ENCODE measurements at places on chromosomes 1 and 21. TPM values are rescaled to one million over a fixed set of nuclear protein-coding genes. Genes with fewer than 3 reads are reported as not detected.

Gene C1orf115
- total RNA-seq = 19.2 TPM

Gene CLDN14
- total RNA-seq = not detected

Gene SOAT1
- 7.9 TPM for total RNA-seq

Gene LCE1D
- total RNA-seq = not detected

Gene RBM11
- total RNA-seq = 0.22 TPM

Gene MIXL1
- total RNA-seq = not detected

Gene LGR6
- total RNA-seq = 17.0 TPM

Gene DEPDC1
- 1.4 TPM for total RNA-seq

Gene C8B
- not detected for total RNA-seq

Gene TNNT2
- total RNA-seq = 4,112 TPM

Gene LCE1B
- not detected for total RNA-seq

Gene NGF
- 5.1 TPM for total RNA-seq

Gene FAM72C
- 0.12 TPM for total RNA-seq

Gene UBE2U
- not detected for total RNA-seq

Gene FGR
- total RNA-seq = 5.7 TPM

Gene ZYG11A
- not detected for total RNA-seq

DNA sequence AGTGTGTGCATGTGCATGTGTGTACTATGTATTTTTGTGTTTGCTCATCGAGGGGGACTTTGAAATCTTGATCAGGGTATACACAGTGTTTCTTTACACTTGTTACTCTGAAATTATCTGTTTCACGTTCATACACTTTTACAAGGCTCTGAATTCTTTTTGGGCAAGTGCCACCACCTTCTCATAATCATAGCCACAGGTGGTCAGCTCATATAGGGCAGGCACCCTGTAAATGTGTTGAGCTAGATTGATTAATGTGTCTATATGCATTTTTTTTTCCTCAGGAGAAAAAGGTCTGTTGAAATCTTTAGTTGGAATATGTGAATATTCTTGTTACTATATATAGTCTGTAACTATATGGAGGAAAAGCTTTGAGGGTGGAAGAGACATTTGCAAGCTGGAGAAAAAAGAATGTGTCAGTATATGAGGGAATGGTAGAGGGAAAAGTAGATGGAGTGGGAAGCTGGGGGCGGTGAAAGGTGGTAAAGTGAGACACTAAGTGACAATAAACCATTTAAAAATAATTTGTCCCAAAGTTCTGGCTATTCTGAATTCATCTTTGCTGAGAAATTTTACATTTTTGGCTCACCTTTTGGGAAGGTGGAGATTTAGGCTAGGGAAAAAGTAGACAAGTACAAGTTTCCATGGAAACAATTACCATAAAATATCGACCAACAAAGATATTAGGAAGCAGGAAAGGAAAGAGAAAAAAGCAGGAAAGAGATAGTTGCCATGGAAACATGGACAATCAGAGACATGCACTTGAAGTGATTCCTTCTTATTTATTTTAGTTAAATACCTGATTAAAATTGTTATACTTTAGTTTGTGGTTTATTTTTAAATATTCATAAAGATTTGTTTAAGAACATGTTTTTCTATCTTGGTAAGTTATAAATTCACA, 277.5 kb downstream of the PDE4B start:
- DNase-seq = no peak

DNA sequence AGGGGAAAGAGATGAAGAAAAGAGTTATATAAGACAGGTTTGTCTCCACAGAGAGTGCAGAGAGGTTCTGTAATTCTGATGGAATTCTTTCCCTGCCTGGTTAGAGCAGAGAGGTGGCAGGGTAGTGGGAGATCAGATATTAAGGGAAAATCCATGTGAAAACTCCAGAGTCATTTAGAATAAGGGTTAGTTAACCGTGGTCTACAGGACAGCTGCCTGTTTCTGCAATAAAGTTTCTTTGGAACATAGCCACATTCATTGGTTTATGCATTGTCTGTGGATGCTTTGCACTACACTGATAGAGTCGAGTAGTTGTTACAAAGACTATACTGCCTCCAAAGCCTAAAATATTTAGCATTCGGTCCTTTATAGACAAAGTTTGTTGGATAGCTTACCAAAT, 55.6 kb downstream of the LRRC8D start:
- no peak for DNase-seq

GRCh38 chr1:42316292-42316691, 18.7 kb downstream of the FOXJ3 start:
- no peak for DNase-seq

- DNase-seq = no peak
These were observed 7.0 kb downstream of the NOL9 start for GRCh38 chr1:6547301-6547700.

DNA sequence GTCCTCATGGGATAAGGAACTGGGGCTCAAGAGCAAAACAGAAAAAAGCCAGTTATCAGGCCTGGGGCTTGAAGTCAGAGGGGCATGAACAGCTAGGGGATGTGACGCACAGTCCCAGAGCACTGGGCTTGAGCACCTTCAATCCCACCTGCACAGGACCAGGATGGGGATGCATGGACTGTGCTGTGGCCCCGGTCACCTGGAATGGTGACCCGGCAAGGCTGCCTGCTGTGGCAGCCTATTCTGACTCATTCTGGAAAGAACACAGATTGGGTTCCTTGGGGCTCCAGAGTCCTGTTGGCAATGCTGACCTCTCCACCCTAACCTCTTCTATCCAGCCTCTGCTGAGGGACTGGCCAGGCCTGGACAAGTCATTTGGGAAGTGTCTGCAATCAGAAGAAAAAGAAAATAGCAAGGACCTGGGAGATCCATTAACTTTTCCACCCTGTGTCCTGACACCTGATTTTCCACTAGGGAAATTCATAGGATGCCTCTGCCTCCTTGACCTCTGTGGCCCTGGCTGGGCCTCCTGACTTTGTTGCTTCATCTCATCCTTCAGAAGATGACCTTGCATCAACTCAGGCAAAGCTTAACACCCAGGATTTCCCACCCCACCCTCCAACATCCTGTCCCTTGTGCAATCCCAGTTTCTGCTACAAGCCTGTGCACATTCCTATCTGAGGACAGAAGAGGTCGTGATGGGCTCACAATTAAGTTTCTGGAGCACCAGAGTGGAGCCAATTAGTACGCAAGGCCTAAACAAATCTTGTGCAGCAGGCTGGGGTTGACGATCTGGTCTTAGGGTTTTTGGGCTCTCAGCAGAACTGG, 17.9 kb upstream of the FMOD start:
- DNase-seq = peak; percentile 96

- DNase-seq = no peak
These were observed 86.3 kb downstream of the VWA5B1 start for GRCh38 chr1:20376880-20377494.

DNA sequence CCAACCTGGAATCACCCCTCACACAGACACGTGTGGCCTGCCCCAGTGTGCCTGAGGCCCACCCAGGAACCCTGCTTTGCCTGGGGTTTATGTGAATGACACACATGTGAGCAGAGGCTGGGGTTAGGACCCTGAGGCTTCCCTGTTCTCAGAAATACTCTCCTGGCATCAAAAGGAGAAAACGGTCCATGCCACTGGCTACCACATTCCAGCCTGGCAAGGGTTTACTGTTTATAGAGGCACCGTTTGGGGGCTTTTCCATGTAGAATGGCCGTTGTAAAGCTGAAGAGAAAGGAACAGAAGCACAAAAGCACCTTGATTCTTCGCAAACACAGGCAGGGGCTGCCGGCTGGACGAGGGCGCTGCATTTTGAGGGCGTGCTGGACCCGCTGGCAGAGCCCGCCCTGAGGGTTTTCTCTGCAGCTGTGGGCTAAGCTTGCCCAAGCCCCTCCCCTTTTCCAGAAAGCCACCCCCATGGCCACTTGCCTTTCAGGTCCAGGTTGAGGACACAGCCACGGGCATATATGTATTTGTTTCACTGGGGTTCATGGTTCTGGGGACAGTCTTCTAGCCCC, 13.0 kb downstream of the TFF3 start:
- DNase-seq = no peak

DNA sequence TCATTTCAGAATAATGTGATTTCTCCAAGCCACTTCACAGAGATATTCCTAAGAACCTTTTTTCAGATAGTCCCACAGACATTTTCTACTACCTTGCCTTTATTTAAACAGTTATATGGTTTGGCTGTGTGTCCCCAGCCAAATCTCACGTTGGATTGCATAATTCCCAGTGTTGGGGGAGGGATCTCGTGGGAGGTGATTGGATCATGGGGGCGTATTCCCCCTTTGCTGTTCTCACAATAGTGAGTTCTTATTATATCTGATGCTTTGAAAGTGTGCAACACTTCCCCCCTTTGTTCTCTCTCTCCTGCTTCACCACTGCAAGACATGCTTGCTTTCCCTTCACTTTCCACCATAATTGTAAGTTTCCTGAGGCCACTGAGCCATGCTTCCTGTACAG, 93.6 kb upstream of the ZNF678 start:
- no peak for DNase-seq

- DNase-seq = no peak
These were observed 6.5 kb upstream of the S100A7 start for GRCh38 chr1:153466908-153467307.

DNA sequence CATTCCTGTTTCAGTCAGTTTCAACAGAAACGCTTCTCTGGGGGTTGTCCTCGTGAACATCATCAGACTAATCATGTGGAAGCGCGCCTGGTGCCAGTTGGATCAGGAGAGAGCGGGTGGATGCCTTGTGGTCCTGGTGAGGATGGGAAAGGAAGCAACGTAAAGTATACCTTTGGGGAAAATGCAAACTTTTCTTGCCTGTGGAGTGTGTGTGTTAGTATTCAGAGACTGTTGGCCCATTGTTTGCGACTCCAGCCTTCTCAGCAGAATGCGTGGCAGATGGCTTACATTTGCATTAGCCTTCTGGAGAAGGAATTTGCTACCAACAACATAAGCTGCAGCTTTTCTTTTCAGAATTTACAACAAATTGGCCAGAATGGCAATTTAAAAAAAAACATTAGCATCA, 173.9 kb downstream of the RWDD3 start:
- DNase-seq = no peak

DNA sequence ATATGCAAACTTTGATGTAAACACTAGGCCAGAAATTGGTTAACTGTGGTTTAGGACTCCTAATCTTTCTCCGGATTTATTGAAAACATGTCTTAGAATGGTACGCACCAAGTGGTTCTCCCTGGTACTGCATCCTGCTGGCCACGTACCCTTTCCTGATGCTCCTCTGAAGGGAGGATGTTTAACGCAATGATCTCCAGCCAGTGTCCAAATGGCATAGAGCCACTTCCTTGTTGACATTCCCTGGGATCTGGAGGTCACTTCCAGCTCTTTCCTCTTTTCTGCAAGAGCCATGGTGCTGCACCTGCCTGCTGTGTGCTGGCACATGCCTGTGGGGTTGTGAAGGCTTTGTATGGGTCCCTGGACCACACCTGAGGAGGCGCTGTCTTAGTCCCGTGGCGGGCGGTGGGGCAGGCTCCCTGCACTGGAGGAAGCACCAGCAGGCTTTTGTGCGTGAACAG, 53.9 kb downstream of the GALNT2 start:
- DNase-seq = no peak

- no peak for DNase-seq
These were observed 482.9 kb downstream of the PTBP2 start for GRCh38 chr1:97204468-97204867.

- DNase-seq = no peak
These were observed 6.2 kb downstream of the ITPKB start for GRCh38 chr1:226732856-226733291.

- DNase-seq = no peak
These were observed 1.1 kb downstream of the NENF start for GRCh38 chr1:212433577-212434462.

GRCh38 chr1:83839566-83840173, 159.3 kb downstream of the TTLL7 start:
- DNase-seq = no peak

DNA sequence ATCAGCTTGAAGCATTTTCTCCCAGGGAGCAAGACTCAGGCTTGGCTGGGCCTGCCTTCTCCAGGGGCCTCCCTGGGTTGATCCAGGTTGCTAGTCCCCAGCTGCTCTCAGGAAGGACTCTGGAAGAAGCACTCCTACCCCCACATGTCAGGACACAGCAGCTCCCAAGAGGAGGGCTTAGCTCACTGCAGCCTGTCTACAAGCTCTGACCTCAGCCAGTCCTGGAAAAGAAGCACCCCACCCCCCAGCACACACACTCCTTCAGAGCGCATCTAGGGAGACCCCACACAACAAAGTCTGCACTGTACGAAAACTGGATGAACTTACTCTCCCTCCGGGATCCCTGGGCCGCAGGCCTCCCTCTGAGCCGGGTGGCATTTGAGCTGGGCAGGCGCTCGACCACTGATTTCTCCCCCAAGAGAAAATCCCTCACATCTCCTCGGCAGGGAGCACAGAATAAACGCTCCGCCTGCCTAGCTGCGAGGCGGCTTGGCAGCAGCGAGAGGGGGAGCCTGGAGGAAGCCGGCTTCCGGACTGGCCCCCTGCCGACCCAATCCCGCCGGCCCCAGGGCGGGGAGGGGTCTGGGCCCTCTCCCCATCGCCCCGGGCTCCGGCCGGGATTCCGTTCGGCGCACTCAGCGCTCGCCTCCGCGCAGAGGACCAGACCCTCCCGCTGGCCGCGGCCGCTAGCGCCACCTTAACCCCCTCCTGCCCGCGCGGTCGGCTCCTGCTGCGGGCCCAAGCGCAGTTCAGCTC, at the start of gene KCNA2:
Gene KCNA2, minus strand, starts transcription at position 458 of the 756 bp plus-strand sequence. CDS start 1,576 bp downstream, outside the sequence.
- DNase-seq = no peak

DNA sequence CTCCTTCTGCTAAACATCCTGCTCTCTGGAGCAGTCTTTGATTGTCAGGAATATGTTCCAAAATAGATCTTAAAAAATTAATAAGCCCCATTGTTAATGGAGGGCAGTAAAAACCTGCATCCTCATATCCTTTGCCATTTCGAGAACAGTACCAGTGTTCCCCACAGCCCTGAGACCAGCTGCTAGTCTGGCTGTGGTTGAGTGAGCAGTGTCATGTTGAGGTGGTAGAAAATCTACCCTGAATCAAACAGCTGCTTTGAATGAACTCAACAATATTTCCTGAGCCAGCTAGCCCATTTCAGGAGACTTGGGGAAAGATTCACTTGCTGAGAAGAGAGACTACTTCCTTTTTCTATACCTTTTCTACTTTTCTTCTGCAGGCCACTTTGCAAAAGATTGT, 24.4 kb downstream of the FABP3 start:
- DNase-seq = no peak

DNA sequence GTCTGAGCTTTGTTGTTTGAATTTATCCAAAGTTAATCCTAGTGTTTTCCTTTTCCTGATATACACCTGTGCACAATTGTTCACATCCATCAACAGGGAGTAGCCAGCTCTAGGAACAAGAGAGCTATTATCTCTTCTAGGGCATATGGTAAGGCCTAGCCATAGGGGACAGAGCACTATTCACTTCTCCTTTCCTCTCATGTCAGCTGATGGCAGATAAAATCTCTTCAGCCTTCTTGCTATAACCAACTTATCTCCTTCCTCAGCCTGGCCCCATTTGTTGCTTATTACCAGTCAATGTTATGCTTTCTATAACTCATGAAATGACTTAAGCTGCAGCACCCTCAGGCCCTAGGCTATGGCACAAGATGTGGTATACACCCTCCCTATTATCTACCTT, 38.9 kb downstream of the PATJ start:
- no peak for DNase-seq

DNA sequence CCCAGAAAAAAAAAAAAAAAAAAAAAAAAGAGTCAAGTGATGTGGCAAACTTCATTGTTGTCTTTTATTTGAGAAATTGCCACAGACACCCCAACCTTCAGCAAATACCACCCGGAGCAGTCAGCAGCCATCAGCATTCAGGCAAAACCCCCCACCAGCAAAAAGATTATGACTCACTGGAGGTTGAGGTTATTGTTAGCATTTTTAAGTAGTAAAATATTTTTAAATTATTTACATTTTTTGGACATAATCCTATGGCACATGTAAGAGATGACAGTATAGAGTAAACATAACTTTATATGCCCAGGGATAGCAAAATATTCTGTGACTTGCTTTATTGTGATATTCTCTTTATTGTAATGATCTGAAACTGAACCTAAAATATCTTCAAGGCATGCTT, 95.6 kb downstream of the CENPF start:
- DNase-seq = no peak
